ENCODE measurements at places on chromosomes 4 and X. TPM values are rescaled to one million over a fixed set of nuclear protein-coding genes. Genes with fewer than 3 reads are reported as not detected.

POU3F4 gene
- 0.31 TPM for polyA plus RNA-seq

DNA sequence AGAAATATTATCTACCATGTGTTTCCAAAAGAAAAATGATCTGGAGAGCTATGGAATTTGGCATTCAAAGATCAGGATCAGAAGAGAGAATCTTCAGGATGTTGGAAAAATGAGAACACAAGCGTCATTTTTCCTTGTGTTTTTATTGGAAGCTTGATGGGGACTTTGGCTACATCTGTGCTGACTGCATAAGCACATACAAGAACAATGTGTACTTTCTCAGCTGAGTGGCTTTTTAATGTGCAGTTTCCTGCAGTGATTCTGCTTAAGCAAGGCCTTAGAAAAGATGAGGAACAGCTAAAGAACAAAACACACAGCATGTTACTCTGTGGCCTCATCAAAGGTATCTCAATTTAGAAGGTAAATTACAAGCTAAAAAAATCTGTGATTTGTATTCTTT lies 1039.9 kb downstream of the GLUD2 start:
- peak; percentile 12 for DNase-seq

DNA sequence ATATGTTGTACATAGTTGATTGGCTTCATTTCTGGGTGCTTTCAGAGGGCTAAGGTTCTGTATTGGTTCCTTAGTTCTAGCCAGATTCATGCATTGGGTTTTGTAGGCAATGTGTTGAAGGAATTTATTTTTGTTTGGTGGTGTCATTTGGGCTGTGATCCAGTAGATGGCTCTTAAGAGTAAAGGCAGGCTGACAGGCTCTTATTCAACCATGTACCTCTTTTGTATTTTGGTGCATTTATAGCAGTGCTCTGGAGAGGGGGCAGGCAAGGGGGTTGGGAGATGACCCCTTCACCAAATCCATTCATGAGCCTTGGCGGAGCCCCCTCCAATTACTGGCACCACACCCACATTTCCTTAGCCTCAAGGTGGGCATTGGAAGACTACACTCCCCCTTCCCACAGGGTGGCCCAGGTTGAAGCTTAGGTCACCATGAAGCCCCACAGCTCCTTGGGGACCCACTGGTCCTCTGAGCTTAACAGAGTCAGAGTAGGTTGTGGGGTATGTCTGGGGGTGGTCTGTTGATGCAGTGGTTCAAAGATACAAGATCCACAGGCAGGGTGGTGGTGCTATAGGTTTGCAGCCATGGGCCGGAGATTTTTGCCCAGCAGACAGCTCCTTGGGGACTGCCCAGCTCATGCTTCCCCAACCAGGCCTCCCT lies 143.0 kb upstream of the GNPDA2 start:
- DNase-seq: no peak

GRCh38 chrX:11337292-11338009 lies 44.2 kb downstream of the AMELX start:
- DNase-seq: no peak

DNA sequence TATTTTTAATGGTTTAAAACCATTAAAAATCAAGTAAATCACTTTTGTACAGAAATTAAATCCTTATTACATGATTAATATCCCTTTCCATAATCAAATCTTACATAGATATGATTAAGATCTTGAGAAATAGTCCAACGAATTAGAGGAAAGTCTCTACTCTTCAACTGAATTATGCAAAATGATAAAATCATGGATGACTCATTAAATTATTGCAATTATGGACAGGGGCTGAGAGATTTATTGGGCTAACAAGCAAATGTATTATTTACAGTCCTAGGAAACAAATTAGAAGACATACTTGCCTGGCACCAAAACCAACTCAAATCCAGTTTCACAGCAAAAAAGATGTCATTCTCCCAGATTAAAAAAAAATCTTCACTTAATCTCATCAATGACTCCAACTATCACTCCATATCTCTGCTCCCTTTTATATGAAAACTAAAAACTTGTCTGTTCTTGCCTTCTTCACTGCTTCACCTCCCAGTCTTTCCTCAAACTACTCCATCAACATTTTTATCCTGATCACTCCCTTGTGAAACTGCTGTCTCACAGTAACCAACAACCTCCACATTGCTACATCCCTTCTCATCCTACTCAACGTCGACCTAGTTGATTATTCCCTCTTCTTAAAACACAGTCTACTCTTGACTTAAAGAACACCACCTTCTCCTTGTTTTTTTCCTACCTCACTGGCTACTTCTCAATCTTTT lies 18.4 kb upstream of the DDX60 start:
- DNase-seq: no peak

DNA sequence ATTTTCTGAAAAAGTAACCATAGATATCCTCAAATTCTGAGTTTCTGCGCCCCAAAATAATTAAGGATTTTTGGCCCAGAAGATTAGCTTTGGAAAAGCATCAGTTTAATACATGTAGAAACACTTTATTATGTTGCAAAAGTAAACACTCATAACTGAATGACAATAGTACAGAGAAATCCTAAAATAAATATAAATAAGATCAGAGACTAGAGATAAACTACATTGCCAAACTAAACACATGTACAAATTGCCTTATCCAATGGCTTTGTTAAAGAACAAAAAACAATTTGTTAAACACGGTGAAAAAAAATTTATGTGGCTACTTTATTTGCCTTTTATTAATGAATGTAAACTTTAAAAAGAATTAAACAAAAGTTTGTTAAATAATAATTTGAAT lies 17.5 kb downstream of the SPOCK3 start:
- DNase-seq: no peak
